Left ventricle myocardium inferior (tissue), 1 donor: ENCODE measurements at places on chromosomes 7 and 10.

DNA sequence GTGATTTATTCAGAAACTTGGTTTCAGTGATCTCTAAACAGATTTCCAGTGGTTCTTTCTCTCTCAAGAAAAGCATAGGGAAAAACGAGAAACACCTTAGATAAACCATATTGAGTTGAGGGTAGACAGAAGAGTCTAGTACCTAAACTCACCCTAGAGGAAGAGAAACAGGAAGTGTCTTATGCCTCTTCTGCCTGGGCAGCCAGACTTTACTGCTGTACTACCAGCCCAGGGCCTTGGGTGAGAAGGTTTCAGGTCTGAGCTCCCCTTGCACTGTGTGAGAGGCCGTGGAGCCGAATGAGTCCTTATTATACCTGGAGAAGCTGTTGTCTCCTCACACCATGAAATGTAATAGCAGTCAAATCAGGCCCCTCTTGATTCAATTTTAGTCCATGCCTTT, 18.2 kb downstream of the HIF1AN start:
- no peak for DNase-seq

GRCh38 chr10:79244841-79245504, 102.3 kb upstream of the PPIF start:
- DNase-seq, result no peak

DNA sequence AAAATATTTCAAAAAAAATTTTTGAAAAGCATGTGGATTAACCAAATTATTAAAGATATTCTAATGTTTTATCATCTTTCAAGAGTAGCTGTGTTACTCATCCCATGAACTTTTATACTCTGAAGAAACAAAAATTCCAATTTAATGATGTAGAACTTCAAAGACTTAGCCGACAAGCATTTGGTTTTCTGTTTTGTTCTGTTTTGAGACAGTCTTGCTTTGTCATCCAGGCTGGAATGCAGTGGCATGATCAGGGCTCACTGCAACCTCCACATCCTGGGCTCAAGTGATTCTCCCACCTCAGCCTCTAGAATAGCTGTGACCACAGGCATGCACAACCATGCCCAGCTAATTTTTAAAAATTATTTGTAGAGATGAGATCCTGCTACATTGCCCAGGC, 17.8 kb upstream of the LCOR start:
- no peak for DNase-seq

DNA sequence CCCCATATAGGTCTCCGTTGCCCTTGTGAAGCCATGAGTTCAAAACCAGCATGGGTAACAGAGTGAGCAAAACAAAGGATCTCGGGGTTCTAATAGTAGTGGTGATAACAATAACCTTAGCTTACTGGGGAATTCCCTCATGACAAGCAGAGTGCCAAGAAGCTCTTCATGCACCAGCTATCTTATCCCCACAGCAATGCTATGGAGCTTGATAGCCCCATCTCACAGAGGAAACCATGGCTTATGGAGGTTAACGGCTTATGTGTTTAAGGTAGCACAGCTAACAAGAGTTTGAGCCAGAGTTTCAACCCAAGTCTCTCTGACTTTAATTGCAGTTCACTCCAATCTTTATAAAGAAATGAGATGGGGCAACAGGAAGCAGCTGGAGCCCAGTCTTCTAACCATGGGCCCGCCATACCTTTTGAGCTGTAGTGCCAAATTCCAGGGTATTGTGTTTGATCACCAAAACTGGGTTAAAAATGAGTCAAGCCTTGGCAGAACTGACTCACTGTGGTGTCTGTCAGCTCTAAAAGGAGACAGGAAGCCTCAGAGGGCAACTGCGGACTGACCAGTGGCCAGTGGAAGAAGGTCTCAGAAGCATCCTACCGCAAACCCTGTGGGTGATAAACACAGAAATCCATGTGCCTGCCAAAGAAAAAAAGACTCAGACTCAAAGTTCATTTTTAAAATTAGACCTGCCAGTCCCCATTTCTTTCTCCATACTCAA, 16.5 kb upstream of the PLAU start:
- DNase-seq, result no peak

GRCh38 chr10:113179265-113179664, 229.2 kb downstream of the TCF7L2 start:
- peak; percentile 78 for DNase-seq

- peak; percentile 72 for DNase-seq
Observed at GRCh38 chr10:70508912-70509756, 30.6 kb downstream of the PALD1 start.

DNA sequence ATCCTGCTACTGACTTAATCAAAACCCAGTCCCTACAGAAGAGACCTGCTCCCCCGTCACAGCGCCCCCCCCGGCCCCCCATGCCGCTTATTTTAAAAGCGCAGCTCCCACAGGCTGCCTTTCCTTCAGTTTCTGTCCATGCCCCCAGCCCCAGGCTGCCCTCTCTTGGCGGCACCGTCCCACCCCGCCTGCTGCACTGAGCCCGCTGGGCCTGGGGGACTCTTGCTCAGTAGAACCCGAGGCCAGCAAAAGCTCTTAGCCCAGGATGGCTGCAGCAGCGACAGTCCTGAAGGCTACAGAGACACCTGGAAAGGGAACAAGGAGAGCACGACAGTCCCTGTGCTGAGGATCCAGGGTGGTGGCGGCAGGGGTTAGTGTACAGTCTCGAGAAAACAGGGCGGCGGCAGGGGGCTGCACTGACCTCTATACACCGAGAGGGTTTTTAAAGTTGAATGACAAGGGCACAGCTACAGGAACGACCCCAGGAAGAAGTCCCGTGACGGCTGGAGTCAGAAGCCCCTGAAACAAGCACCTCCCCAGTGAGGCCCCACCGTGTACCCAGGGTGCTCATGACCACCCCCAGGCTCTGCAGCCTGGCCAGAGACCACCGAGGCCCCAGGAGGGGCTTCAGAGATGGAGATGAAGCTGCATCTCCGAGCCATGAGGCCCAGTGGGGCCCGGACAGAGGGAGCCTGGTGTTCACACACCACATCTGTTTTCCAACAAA, 54.4 kb downstream of the ZRANB1 start:
- DNase-seq, result peak; percentile 11

DNA sequence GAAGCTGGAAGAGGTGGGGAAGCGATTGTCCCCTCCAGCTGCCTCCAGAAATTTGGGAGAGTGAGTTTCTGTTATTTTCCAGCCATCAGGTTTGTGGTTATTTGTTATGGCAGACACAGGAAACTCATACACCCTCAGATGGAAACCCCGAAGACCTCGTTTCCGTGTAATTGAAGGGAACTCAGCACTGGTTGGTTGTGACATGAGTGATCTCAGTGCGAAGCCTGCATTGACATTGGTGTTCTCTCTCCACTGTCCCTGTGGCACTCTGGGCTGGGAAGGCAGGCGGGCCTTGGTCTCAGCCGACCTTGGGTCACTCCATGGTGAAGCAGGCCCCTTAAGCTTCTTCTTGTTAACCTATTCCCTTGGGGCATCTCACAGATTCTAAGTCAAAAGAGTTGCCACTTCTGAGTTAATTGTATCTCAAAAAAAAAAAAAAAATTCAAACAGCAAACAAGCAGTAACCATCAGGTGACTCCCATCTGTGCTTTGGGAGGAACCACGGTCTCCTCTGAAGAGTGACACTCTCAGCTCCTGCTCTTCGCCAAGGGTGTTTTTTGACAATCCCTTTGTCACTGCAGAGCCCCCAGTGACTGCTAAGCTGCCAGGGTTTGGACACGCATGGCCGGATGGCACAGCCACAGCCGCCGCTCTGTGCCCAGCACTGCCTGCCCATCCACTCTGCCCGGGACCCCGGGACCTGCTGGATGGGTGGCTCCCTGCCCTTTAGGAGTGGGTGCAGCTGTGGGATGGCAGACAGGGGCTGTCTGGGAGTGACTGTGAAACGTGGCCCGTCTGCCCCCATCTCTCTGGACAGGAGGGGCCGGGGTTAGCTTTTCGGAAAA, 233.6 kb downstream of the PRPF18 start:
- no peak for DNase-seq
